Effector memory CD8-positive, alpha-beta T cell (primary cell): ENCODE measurements at places on chromosomes 2 and 18.

GRCh38 chr2:76413436-76413835 is 702.7 kb upstream of the GCFC2 start:
- DNase-seq, result no peak

DNA sequence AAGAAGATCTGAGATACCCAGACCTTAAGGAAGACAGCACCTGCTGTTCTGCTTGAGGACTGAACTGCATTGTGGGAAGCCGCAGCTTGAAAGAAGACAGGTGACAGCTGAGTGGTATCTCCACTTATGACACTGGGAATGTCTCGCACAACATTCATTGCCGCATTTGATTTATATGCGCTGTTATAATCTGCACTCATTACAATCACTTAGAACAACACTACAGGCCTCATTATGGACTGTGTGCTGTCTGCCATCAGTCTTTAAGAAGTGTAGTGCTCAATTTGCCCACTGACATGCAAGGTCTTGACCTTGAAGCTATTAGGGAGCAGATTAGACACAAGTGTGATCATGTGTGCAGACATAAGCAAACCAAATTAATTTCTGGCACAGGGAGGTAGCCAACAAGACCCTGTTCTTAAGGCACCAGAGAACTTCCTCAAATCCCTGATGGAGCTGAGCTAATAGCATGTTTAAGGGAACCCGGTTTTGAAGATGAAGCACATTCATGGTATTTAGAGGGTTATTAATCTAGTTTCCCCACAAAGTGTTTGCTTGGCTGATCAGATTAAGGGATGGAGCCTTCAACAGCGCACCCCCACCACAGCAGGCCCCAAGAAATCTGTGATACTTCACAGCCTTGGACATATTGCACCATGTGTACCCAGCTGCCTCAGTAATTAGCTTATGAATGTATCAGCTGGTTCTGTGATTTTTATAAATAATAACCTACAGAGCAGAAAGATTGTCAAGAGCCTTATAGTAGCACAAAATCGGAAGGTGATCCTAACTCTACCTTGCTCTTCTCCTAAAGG is 146.8 kb downstream of the SATB2 start:
- DNase-seq, result no peak

GRCh38 chr2:120066800-120067547 is 54.1 kb downstream of the EPB41L5 start:
- DNase-seq, result no peak

DNA sequence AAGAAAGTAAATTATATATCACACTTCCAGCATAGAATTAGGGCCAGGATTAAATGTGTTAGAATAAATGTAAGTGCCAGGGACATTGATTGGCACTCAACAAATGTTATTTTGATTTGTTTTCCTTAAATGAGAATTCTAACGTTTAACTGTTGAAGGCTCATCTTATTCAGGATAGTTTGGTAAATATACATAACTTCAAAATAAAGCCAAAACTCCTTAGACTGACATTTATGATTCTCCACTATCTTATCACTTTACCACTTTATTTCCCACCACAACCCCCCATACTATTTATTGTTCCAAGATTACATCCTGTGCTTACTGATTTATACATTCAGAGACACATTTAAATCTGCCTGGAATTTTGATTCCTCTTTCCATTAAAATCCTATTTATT is 769.5 kb upstream of the CDH2 start:
- no peak for DNase-seq

DNA sequence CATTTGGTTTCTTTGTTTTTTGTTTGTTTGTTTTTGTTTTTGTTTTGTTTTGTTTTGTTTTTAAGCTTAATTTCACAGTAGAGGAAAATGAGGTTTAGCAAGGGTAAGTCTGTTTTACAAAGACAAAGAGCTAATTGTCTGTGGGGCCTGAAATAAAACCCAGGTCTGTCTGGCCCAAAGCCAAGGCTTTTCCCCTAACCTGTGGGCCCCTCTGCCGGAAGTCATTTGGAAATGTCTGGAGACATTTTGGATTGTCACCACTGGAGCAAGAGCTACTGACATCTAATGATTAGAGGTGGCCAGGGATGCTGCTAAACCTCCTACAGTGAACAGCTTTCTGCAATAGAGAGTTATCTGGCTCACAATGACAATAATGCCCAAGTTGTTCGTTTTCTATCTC is 167.2 kb downstream of the MAP2 start:
- DNase-seq, result no peak

- no peak for DNase-seq
Observed at GRCh38 chr2:69716555-69717120, 25.3 kb upstream of the ANXA4 start.

- no peak for DNase-seq
Observed at GRCh38 chr2:191571163-191571769, 106.7 kb upstream of the NABP1 start.

- DNase-seq, result no peak
Observed at GRCh38 chr2:189933041-189933440, 129.5 kb downstream of the MSTN start.

DNA sequence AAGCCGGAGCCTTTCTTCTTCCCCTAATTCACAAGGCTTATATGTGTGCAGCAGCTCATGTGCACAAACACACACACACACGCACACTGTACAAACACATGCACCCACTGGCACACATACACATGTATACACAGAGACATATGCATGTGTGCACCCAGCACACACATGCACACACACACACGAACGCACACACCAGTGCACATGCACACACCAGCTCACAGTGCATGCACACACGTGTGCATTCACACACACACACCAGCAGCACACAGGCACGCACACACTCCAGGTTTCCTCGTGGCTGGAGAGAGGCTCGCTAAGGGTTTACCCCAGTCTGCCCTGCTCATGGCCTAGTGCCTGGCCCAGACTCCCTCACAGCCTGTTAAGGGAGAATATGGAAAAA is 234.0 kb downstream of the EIPR1 start:
- no peak for DNase-seq

DNA sequence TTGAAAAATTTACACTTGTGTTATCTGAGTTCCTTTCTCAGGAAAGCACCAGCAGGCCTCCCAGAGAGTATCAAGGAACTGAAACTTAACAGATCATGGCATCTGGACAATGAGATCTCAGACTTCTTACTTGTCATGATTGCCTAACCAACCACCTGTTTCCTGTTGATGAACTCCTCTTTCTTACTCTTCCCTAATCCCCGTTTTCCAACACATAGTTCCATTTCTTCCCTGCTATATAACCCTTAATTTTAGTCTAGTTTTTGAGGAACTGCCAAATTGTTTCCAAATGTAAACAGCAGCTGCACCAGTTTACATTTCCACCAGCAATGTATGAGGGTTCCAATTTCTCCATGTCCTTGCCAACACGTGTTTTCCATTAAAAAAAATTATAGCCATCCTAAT is 6.1 kb upstream of the FAM171B start:
- DNase-seq, result no peak

- DNase-seq, result no peak
Observed at GRCh38 chr18:21629089-21629832, 17.1 kb downstream of the SNRPD1 start.

DNA sequence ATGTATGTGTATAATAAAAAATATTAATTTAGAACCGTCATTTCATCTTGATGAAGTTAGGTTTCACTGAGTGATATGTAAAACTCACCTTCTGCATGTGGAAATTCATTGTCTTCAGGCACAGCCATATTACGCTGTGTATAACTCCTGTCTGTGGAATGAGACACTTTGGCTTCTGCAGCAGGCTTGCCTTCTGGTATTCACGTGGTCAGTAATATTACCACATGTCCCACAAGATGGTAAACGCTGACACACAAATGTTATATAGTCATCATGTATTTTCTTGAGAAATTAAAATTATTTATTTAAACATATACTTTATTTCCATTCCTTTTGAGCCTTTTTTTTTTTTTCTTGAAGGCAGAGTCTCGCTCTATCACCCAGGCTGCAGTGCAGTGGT is 25.1 kb upstream of the AAK1 start:
- DNase-seq, result no peak

DNA sequence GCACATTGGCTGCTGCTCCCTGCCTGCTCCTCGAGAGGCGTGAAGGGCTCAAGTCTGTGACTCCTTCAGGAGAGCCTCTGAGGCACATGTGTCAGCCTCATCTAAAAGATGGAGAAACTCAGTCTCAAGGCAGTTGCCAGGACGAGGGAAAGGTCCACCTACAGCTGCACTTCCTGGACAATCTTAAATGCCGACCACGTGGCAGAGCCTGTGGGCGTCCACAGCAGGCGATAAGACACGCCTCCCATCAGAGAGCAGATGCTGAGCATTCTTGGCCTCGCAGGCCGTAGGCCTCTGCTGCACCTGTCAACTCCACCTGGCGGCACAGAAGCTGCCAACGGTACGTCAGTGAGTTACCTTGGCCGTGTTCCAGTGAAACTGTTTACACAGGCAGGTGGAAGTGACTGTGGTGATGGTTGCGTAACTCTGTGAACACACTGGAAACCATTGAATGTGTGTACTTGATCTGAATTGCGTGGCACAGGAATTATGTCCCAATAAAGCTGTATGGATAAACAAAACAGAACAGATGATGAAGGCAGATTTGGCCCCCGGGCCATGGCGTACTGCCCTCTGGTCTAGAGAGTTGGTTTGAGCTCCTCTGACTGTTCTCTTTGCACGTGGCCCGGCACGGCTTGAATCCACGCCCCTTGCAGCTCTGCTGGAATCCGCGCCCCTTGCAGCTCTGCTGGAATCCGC is 114.5 kb downstream of the RNF144A start:
- DNase-seq, result peak; percentile 18

- peak; percentile 73 for DNase-seq
Observed at GRCh38 chr2:196239622-196240587, 68.5 kb upstream of the STK17B start.

DNA sequence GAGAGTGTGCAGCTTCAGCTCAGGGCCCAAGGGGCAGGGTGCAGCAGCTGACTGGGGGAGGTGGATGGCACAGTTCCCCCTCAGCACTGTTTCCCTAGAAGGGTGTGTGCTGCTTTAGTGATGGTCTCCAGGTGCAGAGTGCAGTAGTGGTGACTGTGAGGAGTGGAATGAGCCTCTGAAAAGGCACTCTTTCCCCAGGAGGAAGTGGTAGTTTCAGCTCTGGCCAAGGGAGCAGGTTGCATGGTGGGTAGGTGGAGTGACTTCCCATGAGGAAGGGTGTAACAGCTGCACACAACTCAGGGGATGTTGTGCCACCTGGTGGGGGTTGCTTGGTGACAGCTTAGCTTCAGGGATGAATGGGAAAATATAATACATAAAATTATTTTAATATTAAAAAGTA is 251.5 kb upstream of the NXPH2 start:
- no peak for DNase-seq

- DNase-seq, result no peak
Observed at GRCh38 chr18:32717126-32717525, 55.7 kb downstream of the KLHL14 start.

- DNase-seq, result no peak
Observed at GRCh38 chr2:79596403-79596802, 83.6 kb downstream of the CTNNA2 start.

- no peak for DNase-seq
Observed at GRCh38 chr2:153770359-153770991, 101.2 kb upstream of the GALNT13 start.

- DNase-seq, result no peak
Observed at GRCh38 chr2:219131327-219131726, 29.3 kb downstream of the NHEJ1 start.

DNA sequence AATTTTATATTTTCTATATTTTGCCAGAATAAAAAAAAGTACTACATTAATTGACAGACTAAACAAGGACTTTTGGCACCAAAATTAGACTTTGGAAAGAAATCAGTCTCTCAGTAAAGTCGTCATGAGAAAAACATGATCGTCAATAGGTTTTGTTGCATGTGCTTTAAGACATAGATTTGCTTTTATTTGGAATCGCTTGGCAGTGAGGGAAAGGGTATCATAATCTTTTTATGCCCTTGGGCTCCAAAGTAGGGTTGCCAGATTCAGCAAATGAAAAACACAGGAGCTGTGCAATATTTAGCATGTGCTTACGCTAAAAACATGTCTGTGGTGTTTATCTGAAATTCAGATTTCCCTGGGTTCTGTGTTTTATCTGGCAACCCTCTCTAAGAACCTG is 177.6 kb downstream of the LAMA1 start:
- no peak for DNase-seq

GRCh38 chr2:167964650-167965413 is 282.6 kb downstream of the STK39 start:
- DNase-seq, result no peak

GRCh38 chr2:48943436-48943835 is 187.9 kb upstream of the LHCGR start:
- DNase-seq, result no peak

GRCh38 chr18:52277785-52278184 is 62.2 kb upstream of the DCC start:
- DNase-seq, result no peak

DNA sequence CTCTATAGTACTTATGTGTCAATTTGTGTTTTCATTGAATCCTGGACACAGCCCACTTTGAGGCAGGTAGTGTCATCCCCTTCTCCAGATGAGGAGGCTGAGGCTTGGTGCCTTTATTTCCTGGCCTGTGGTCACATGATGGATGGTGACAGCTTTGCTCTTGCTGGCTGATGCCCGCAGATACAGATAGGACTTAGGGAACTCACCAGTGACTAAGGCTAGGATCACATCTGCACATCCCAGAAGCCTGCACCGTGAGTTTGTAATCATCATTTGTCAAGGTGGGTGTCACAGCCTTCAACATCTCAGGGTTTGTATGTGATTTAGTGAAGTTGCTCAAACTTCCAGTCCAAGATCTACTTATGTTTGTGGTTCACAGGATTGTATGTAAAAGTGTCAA is 295.1 kb upstream of the RAB12 start:
- no peak for DNase-seq

- no peak for DNase-seq
Observed at GRCh38 chr2:187102381-187102780, 253.4 kb upstream of the ZSWIM2 start.

GRCh38 chr2:228507870-228508269 is 326.4 kb upstream of the SPHKAP start:
- DNase-seq, result no peak

DNA sequence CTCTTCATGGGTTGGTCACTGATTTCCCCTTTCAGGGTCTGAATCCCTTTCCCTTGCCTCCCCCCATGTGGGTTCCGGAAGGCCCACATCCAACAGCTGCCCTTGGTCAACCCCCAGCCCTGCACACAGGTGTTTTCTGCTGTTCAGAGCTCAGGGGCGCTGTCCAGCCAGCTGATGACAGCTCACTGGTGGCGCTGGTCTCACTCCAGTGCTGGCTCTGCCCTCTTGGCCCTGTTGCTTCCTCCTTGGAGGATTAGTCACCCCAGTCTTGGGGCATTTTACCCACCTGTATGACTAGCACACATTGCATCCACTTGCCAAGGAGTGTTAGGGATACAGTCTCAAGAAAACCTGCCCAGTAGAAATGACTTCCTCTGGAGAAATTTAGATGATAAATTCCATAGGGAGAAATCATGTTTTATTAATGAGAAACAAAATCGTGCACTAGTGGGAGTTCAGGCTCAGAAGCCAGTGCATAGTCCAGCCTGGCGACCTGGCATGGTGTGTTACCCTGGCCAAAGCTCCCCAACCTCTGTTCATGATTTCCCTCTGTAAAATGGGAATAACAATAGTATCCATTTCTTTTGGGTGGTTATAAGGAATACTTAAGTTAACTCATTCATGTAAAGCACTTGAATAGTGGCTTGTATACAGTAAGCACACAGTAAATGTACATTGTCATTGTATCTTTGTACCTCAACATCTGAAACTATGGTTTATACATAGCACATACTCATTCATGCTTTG is 21.6 kb downstream of the CRIM1 start:
- no peak for DNase-seq
